Caco-2 (cell line): ENCODE measurements at places on chromosomes 1 and 21. TPM values are rescaled to one million over a fixed set of nuclear protein-coding genes. Genes with fewer than 3 reads are reported as not detected.

The PLK3 gene
- 3.2 and 5.2 TPM in 2 replicates for total RNA-seq

The HSD3B1 gene
- total RNA-seq = 38.0 and 40.9 TPM in 2 replicates

The DARS2 gene
- total RNA-seq = 41.3 and 45.1 TPM in 2 replicates

The B3GALT2 gene
- total RNA-seq = not detected in 2 replicates

The RPTN gene
- not detected in 2 replicates for total RNA-seq

The EIF4G3 gene
- total RNA-seq = 55.3 and 55.4 TPM in 2 replicates

DNA sequence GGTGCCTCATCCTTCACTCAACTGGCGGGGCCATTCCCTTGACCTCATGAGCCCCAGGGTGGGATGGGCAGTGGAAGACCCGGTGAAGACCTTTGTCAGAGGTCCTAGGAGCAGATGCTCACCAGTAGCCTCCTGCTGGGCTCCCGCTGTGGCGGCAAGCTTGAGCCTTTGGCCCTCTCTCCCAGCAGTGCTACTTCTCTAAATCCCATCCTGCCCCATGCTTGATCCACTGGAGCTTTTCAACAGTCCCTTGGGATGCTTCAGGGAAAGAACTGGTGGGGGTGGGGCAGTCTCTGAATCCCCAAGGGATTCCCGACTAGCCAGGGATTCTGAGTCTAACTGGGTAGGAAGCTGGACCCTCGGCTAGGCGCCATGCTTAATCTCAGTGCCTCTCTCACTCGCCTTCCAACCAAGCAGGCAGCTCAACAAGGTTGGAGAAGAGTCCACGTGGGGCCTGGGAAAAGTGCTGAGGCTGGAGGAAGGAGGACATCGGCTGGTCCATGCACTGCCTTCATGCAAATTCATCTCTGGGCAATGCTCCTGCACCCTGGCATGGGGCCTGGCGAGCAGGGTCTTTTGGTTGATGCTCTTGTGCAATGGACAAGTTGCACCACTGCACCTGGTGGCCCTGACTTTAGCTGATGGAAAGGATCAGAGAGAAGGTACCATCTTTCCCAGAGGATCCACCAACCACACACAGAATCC lies 190.3 kb downstream of the GRIK3 start:
- DNase-seq = no peak

- DNase-seq = no peak
These were observed 93.2 kb downstream of the CCDC185 start for GRCh38 chr1:223486366-223486765.

- no peak for DNase-seq
These were observed 249.5 kb upstream of the POU3F1 start for GRCh38 chr1:38296047-38296446.

DNA sequence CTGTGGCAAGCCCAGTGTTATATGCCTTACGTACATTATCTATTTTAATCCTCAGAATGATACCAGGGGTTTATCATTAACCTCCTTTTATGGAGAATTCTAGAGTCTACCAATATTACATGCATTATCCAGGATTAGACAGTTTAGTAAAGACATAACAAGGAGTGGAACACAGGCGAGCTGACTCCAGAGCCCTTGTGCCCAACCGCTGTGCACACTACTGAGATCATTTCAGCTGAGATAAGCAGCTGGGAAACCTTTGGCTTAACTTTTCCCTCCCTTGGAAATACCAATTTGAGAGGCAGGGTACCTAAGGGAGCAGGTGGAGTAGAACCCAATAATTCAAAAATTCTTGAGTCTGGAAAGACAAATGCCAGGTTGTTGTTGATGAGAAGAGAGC lies 59.8 kb upstream of the ATP1B1 start:
- DNase-seq = no peak

GRCh38 chr1:197600751-197601150 lies 174.5 kb downstream of the DENND1B start:
- no peak for DNase-seq

DNA sequence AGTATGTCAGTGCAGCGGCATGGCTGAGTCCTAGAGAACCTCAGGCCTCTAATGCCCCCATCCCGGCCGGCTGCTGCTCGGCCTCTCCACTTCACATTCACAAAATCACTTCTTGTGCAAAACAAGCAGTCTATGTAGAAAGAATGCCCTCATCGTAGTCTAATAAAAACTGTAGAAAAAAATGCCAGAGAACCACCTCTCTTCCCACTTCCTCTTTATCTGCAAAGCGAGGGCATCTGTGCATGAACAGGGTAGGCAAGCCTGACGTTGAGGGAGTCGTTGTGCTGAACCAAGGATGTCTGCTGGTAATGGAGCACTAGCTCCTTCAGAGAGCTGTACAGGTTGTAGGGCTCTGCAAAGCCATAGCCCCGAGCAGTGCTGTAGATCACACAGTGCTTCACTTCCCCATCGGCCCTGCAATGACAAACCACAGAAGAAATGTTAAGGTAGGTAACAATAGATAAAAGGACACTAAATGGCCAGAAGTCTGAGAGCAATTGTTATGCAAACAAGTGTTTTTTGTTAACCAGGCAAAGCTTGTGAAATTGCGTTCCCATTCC lies 88.9 kb downstream of the PIK3R3 start:
- no peak for DNase-seq

DNA sequence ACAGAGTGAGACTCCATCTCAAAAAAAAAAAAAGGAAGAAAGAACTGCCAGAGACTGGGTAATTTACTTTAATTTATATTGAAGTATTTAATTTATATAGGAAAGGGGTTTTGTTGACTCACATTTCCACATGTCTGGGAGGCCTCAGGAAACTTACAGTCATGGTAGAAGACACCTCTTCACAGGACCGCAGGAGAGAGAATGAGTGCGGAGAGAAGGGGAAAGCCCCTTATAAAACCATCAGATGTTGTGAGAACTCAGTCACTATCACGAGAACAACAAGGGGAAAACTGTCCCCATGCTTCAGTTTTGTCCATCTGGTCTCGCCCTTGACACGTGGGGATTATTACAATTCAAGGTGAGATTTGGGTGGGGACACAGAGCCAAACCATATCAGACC lies 25.8 kb upstream of the PPP1R8 start:
- no peak for DNase-seq

DNA sequence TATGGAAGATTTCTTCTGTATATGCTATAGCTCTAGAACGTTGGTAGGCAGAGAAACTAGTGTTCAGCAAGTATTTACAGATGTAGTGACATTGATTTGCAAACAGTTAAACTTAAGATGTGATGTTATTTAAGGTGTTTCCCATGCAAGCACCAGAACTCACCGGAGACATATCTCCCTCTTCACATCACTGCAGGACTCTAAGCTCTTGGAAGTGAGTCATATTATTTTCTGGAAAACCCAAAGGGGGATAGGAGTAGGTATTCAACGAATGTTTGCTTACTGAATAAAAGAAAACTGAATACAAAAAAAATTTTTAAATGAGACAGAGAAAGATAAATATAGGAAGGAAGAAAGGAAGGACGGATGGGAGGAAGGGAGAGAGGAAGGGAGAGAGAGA lies 25.0 kb downstream of the RGS4 start:
- no peak for DNase-seq

GRCh38 chr1:118659646-118660045 lies 328.5 kb downstream of the TBX15 start:
- DNase-seq = no peak

DNA sequence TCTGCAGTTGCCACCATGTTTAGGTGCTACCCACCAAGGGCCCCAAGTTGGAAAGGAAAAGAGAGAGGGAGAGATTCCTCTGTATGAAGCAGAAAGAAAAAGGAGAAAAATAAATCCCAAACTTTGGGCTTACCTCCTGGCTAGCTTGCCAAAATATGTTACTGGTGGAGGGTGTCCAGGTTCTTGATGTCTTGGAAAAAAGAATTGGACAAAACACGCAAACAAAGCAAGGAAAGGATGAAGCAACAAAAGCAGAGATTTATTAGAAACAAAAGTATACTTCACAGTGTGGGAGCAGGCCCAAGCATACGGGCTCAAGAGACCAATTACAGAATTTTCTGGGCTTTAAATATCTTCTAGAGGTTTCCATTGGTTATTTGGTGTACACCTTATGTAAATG lies 204.5 kb upstream of the LRRC7 start:
- no peak for DNase-seq

- no peak for DNase-seq
These were observed 18.6 kb downstream of the SPOCD1 start for GRCh38 chr1:31797216-31797615.

DNA sequence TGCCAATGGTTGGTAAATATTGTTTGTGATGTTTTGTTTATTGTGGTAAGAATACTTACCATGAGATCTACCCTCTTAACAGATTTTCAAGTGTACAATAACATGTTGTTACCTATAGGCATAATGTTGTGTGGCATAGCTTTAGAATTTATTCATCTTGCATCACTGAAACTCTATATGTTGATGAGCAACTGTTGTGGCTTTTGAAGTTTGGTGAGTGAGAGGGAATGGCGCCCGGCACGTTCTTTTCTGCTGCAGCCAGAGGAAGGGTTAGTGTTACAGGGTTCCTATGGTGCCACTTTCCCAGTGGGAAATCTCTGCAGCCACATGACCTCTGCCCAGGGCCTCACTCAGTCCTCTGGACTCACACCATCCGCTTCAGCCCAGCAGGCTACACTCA lies 342.5 kb upstream of the ADGRL2 start:
- DNase-seq = no peak

DNA sequence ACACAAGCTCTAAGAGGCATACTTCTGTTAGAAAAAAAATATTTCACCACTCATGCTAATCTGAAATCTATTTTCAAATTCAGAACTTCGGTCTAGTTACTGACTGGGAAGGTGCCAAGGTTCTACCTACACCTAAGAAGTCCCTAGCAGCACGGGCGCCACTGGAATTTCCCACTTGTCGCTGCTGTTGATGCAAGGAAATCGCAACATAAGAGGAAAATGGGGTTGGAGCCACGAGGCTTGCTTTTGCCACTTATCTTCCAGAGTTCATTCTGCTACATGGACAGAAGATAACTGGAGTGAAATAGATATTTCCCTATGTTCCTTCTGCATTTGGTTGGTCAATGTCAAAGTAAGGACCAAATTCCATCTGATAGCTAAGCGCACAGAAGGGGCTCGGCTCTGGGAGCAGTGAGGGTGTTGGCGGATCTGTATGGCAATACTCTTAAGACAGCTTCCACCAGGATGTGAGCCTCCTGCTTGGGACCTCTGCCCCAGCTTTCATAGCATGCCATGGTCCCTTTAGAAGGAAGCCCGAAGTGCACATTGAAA lies 47.2 kb downstream of the RCAN1 start:
- DNase-seq = no peak

DNA sequence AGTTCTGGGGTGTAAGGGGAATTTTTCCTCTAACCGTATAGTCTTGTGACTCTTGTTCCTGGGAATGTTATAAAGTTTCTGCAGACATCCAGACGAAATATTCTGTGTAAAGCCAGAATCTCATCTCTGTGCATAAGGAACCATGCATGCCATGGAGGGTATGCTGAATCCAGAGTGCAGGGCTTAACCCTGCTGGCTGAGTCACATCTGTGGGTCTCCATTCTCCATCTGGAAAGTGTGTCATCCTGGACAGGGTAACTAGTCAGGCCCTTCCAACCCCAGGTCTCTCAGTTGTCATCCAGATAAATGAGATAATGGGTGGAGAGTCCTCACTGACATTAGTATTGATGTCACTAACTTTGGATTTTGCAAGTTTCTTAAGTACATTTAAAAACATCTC lies 48.8 kb downstream of the ATP5PO start:
- DNase-seq = no peak

GRCh38 chr21:25373126-25374082 lies 233.9 kb downstream of the MRPL39 start:
- no peak for DNase-seq

GRCh38 chr1:234955107-234955731 lies 173.4 kb downstream of the TOMM20 start:
- DNase-seq = peak; percentile 93

DNA sequence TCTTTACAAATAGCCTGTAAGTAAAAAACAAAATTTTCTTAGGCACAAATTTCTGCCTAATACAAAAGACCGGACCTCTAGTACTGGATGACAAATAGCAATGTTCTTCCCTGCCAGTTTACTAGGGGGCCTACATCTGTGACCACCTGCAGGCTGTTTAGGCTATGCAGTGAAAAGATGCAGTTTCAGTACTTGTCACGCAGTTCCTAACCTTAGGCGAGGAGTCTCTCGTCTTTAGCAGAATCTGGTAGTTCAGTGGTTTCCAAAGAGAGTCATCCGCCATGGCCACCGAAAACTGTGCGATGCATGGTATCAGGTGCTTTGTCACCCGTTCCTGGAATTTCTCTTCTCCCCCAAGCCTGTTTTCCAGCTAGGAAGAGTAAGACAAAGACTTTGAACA lies 29.6 kb downstream of the LGALS8 start:
- no peak for DNase-seq

- DNase-seq = no peak
These were observed 1290.8 kb downstream of the NCAM2 start for GRCh38 chr21:22288885-22289499.

DNA sequence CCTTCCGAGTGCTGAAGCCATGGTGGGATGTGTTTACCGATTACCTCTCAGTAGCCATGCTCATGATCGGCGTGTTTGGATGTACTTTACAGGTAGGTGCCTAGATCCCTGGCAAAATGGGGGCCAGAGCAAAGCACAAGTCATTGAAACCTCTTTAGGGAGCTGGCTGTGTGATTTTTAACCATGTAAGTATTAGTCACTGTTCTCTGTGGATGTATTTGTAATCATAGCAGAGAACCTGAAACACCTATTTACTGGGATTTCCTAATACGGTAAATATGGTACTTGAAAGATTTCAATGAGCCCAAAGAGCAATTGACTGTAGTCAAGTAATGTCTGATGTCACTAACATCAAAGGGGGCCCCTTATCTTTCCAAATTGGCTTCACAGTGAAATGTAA lies 53.6 kb downstream of the LRRC8C start:
- no peak for DNase-seq

GRCh38 chr1:205917466-205918238 lies 25.6 kb downstream of the SLC26A9 start:
- no peak for DNase-seq

DNA sequence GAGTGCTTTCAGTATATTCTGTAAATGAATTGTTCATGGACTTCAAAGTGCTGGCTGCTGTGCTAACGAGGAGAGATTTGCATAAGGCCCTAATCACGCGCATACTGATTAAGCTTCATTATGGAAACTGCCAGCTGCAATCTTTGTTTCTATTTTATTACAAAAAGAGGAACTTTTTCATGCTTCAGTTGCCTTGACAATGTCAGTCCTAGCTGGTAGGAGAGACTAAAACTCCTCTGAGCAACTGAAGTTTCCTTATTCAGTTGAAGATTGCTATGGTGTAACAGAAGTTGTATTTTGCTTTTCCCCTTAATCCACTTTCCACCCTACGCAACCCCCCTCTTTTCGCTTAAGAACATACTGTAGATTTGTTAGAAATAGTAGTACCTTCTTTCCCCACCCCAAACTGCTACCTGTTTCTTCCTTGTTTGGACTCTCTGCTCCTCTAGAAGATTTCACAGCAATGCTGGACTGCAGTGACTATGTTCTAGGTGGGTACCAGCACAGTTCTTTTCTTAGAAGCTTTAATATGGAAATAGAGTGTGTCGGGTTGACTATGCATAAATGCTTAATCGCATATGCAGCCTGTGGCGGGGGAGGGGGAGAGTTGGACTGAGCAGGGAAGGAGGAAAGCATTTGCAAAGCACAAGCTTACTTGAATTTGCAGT lies 108.3 kb downstream of the POU2F1 start:
- no peak for DNase-seq

GRCh38 chr1:167594822-167595221 lies 35.2 kb upstream of the RCSD1 start:
- DNase-seq = no peak
